ENCODE measurements at places on chromosomes 13 and 19.
A peak's percentile ranks its signal among the peaks of the same experiment; 100 is the strongest.

- DNase-seq, result no peak
These were observed 314.7 kb downstream of the FOXO1 start for GRCh38 chr13:40351537-40352379.

DNA sequence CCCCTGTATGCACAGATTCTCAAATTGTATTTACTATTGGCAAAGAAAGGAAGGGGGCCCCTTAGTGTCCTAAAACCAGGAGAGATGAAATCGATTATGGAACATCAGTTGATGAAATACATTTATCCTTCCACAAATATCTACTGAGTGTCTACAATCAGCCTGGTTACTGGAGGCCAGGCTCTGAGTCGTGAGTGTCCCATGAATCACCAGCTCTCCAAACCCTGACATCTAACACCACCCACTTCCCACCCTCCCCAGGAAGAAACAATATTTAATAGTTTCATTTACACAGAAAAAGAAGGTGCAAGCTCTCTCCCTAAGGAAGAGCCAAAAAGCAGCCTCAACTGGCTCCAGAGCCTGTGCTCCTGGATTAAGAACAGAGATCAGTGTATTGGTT, 25.2 kb downstream of the KCTD15 start:
- DNase-seq, result no peak

- no peak for DNase-seq
These were observed 698.2 kb downstream of the PCDH17 start for GRCh38 chr13:58329746-58330145.

- no peak for DNase-seq
These were observed 143.4 kb downstream of the DLEU7 start for GRCh38 chr13:50699874-50700663.

GRCh38 chr13:113854238-113855011, 9.5 kb downstream of the GAS6 start:
- no peak for DNase-seq

GRCh38 chr13:110187641-110188161, 119.3 kb downstream of the COL4A1 start:
- DNase-seq, result no peak

DNA sequence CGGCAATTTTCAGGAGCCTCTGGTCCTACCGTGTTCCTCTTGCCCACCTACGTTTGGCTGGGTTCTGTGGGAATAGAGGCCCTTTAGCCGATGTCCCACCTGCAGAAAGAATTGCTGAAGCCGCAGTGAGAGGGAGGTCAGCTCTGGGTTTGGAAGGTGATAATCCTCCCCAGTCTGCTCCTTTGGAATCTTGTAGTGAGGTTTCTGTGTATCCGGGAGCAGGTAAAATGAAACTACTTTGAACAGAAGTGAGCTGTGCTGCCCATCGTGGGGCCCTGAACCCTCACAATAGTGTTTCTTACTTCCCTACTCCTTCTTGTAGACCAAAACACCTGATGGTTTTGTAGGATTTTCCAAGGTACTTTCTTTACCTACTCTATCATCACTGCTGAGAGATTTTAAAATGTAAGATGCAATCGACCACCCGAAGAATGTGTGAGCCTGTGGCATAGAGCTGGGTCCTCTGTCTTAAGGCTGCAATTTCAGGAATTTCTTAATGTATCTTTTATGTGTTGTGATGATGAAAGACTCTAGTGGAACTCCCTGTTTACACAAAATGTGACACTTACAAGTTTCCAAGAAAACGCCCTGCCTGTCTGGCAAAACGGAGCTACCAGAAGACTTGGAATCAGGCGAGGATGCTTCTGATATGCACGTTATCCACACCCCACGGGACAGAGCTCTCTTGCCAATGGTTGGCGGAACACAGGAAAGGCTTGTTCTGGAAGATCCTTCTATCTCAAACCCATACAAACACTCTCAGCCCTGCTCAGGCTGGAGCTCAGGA, 76.1 kb downstream of the RGCC start:
- DNase-seq, result no peak

DNA sequence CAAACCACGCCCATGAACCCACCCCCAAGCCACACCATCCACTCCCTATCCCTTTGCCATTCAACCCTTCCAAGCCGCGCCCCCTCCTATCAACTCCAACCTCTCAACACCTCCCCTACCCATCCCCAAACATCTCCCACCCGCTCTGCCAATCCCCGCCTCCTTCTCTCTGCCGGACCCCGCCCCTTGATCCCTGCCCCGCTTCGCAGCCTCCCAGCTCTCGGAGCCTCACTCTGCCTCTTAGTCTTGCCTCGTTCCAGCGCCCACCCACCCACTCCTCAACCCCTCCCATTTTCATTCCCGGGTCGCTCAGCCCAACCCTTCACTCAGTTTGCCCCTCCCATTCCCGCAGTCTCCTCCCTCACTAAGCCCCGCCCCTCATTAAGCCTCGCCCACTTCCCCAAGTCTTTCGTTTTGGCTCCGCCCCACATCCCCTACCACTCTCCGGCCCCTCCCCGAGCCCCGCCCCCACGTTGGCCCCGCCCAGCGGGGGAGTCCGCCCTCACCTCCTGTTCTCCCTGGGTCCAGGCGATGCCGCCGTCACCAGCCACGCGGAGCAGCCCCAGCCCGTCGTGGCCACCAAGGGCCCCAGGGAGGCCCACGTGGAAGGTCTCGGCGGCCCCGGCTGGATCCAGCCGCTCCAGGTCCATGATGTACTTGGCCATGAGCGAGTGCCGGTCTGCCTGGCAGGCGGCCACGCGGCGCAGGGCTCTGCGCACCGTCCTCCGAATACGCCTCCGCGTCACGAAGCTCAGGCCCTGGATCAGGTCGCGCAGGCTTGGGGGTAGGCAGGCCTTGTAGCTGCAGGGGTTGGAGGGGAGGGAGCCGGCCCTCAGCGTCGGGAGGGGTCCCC, 5.7 kb downstream of the JAK3 start:
- peak; percentile 95 for DNase-seq

GRCh38 chr13:33740134-33740538, 77.8 kb upstream of the RFC3 start:
- DNase-seq, result no peak

GRCh38 chr13:73765651-73766384, 368.4 kb downstream of the KLF12 start:
- DNase-seq, result peak; percentile 84

DNA sequence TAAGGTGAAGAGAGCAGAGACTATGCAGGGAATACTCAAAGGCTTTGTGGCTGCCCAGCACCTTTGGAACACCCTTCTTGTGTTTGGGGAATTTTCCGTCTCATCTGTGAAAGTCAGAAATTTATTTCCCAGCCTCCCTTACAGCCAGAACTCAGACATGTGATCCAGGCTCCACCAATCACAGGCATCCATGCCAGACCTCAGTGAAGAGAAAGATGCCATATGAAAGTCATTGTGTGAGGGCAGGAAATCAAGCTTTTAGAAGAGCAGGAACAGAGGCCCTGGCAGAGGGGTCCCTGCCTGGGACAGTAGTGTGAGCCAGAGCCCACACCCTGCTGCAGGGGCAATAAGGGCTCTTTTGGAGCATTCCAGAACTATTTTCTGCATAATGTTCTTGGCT, 12.1 kb downstream of the CCDC70 start:
- DNase-seq, result no peak

DNA sequence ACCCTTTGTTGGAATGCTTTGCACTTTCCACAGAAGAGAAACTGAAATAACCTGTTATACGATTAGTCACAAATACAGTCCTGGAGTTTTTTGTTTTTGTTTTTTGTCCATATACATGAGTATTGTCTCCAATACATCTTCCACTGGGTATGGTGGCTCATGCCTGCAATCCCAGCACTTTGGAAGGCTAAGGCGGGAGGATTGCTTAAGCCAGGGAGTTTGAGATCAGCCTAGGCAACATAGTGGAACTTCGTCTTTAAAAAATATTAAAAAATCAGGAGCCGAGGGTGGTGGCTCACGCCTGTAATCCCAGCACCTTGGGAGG, 25.0 kb downstream of the AP2S1 start:
- DNase-seq, result no peak

- DNase-seq, result peak; percentile 80
These were observed 260.0 kb downstream of the FGF14 start for GRCh38 chr13:102141625-102142472.

DNA sequence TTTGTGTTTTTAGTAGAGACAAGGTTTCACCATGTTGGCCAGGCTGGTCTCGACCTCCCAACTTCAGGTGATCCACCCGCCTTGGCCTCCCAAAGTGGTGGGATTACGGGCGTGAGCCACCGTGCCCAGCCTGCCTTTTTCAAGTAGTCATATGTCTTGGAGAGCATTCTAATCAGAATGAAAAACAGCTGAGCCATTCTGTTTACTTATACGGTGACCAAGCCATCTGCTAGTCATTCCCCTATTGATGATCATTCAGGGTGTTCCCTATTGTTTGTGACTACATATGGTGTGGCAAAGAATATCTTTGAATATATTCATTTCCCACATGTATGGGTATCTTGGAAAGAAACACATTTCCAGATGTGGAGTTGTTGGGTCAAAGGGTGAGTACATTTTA, 17.2 kb downstream of the BLOC1S3 start:
- no peak for DNase-seq

- DNase-seq, result no peak
These were observed 109.4 kb downstream of the KCTD15 start for GRCh38 chr19:33905937-33906577.

- no peak for DNase-seq
These were observed 941 bp downstream of the MYPOP start for GRCh38 chr19:45901432-45901911.

DNA sequence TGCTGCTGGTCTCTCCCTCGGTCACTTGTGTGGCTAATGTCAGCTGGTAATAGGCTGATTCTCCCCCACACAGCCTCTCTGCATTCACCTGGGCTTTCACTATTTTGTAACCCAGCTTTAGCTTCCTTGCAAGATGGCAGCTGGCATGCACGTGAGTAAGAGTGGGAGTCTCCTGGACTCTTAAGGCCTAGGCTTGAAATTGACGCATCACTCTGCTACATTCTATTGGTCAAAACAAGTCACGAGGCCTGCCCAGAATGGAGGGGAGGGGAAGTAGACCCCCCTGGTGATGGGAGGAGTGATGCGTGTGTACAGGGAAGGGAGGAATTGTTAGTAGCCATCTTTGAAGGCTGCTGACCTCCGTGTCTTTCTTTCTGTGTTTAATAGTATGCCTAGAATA, 24.9 kb upstream of the PNMA8B start:
- no peak for DNase-seq

GRCh38 chr19:9939301-9939913, 3.1 kb upstream of the OLFM2 start:
- DNase-seq, result no peak

DNA sequence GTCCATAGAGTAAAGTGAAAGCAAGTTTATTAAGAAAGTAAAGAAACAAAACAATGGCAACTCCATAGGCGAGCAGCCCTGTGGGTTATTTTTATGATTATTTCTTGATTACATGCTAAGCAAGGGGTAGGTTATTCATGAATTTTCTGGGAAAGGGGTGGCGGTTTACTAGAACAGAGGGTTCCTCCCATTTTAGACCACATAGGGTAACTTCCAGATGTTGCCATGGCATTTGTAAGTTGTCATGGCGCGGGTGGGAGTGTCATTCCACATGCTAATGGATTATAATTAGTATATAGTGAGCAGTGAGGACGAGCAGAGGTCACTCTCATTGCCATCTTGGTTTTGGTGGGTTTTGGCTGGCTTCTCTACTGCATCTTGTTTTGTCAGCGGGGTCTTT, 8.4 kb upstream of the DCUN1D2 start:
- DNase-seq, result no peak

DNA sequence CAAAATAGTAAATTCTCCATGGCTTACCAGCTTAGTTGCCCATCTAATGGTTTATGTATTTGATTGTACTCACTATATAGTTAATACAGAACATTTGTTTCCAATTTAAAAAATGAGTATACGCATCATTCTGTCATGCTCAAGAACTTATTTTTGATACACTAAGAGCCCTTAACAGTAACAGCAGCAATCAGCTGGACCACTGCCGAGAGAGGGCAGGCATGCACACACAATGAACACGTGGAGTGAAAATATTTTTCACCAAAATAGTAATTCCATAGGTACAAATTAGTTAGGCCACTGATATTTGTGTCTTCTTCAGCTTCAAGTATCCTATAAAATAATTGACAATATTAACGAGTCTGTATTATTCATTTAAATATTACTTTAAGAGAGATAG, 109.9 kb downstream of the KLF12 start:
- no peak for DNase-seq

GRCh38 chr13:48727241-48728011, 73.7 kb downstream of the CYSLTR2 start:
- DNase-seq, result no peak

DNA sequence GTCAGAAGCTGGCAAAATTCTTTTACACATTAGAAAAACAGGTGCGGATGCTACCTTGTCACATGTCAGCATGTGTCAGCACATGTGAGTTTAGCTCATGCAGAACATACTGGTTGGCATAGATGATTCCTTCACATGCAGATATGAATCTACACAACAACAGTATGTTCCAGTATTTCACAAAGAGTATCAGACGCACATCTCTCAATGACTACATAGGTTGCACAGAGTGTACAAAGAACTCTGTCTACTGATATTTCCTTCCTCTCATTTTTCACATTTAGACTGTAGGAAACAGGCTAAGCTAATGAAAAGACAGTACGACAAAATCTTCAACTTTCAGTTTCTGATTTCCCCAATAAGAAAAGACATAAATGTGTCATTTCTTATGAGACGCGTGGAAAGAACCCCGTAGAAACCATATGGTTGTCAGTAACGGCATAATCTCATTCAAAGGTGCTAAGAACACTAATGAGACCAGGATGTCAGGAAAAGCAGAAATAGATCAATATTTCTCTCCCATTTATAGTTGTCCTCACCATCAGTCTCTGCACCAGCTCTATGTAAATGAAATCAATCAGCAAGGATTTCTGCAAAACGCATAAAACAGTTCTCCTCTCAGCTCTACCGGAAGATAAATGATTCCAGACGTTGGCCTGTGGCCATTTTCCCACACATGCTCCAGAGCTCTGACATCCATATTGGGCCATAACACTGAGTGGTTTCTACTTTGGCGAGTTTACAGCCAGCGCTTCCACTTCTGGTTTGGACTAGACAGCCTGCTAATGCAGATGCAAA, 81.2 kb downstream of the STARD13 start:
- DNase-seq, result no peak

GRCh38 chr13:73991884-73992283, 142.3 kb downstream of the KLF12 start:
- DNase-seq, result no peak

DNA sequence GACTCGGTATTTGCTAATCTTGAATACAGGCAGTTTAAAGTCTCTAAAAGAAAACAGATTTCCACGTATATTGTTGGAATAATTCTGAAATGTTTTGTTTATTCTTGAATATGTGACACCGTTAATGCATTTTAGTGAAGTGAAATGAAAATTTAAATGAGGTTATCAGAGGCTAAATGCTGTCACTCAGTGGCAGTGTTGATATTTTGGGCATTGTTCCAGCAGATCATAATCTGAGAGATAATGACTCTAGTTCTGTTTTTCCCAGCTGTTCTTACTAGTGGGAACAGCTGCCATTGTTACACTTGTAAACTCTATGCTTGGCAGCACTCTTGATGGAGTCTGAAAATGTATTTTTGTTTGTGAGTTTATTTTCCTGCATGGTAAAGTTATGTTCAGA, 365.6 kb upstream of the SLC10A2 start:
- DNase-seq, result no peak
